ENCODE measurements at places on chromosomes 7 and 10. TPM values are rescaled to one million over a fixed set of nuclear protein-coding genes. Genes with fewer than 3 reads are reported as not detected.

Gene SPDYE9
- 2.0 TPM for total RNA-seq

Gene LDB3
- total RNA-seq: 13.0 TPM

Gene ANKRD22
- total RNA-seq: 3.1 TPM

Gene LRGUK
- 1.3 TPM for total RNA-seq

Gene PTPN12
- 28.0 TPM for total RNA-seq

Gene SUN1
- 177 TPM for total RNA-seq

Gene CALY
- total RNA-seq: not detected

Gene GPR85
- total RNA-seq: 2.6 TPM

Gene PLOD3
- 52.5 TPM for total RNA-seq

Gene MACROH2A2
- 59.5 TPM for total RNA-seq

Gene TRIL
- 3.5 TPM for total RNA-seq

DNA sequence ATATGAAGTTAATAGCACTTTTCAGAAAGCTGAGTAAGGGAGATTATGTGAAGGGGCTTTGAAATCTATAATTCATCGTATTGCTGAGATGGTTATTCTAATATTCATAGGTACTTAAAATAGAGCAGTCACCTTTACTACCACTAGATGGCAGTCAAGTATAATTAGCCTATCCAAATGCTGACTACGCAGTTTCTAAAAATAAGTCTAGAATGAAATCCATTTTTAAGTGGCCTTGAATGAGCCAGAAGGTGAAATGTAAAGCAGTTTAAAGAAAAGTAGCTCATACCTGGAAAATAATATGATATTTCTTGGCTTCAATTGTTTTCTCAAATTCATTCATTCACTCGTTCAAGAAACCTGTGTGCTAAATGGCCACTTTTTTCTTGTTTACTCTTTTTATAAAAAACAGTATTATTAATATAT is 1277.1 kb downstream of the GATA3 start:
- DNase-seq: no peak

DNA sequence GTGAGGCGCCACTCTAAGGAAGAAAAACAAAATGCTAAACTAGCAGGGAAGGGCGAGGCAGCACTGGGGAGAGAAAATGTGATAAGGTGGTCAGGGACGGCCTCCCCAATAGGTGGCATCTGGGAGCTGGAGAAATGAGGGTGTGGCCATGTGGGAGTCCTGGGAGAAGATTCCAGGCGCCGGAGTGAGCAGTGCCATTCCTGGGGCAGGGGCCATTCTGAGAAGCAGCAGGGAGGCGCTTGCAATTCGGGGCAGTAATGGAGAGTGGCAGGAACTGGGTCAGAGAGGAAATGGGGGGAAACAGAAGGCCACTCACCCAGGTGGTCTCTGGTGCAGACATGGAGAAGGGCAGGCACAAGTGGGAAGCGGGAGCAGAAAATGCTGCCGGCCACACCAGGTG is 61.8 kb upstream of the LRRC18 start:
- DNase-seq: no peak

GRCh38 chr10:74928742-74929191 is 102.4 kb downstream of the KAT6B start:
- DNase-seq: no peak

- peak; percentile 74 for DNase-seq
These were observed 95.5 kb upstream of the RNF32 start for GRCh38 chr7:156544919-156545715.

- DNase-seq: no peak
These were observed 222.6 kb upstream of the KLF14 start for GRCh38 chr7:130956417-130957136.

DNA sequence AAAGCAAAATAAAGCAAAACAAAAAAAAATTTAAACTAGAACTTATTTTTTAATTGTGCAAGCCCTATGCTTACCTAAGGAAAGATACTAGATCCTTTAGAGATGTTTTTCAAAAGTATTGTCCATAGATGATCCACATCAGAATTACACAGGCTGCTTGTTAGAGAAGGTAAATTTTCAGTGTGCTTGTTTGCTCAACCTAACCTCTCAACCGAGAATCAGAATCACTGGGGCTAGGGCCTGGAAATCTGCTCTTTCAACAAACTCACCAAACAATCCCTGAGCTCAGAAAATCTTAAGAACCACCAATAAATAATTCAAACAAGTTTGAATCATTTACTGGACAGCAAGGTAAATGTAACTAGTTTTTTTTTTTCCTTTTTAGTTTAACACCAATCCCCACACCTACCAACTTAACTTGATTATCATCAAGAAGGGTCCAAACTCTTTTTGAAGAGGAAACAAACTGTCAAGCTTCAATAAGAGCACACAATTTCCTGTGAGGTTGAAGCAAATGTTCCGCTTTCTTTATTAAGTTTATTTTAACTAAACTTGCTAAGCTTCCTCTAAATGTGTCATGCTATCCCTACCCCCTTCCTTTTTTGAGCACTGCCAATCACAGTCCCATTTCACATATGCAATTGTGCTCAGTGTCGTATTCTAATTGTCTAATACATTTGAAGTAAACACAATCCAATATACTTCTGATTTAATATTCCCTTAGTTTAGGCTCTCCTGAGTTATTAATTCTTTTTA is 7.4 kb upstream of the TSPAN33 start:
- no peak for DNase-seq

DNA sequence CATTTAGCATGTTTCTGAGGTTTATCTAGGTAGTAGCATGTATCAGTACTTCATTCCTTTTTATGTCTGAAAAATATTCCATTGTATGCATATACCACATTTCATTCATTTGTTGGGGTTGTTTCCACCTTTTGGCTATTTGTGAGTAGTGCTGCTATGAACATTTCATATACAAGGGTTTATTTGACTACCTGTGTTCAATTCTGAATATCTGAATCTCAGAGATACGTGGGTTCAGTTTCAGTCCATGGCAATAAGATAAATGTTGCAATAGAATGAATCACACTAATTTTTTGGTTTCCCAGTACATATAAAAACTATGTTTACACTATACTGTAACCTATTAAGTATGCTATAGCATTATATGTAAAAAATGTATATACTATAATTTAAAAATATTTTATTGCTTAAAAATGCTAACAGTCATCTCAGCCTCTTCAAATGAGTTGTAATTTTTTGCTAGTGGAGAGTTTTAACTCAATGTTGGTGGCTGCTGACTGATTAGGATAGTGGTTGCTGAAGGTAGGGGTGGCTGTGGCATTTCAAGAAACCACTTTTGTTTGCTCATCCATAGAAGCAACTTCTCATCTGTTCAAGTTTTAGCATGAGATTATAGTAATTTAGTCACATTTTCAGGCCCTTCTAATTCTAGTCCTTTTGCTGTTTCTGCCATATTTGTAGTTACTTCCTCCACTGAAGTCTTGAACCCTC is 13.9 kb downstream of the PLEKHA1 start:
- no peak for DNase-seq

GRCh38 chr7:149020483-149020882 is 7.8 kb downstream of the PDIA4 start:
- DNase-seq: no peak

DNA sequence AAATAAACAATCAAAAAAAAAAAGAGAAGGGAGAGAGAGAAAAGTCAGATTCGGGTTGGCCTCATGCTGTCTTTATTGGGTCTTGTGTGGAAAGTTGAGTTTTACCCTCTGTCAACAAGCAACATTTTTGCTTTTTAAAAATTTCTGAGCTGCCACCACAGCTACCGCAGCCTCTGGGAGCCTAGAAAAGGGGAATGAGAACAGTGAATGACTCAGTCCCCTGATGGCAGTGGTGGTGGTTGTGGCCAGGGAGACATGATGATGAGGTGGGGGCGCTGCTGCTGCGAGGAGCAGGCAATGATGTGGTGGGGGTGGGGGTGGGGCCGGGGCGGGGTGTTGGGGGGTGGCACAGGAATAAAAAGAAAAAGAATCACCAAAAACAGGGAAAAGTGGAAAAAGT is 20.0 kb upstream of the CREB3L2 start:
- DNase-seq: no peak

GRCh38 chr7:5387711-5388245 is 35.9 kb downstream of the TNRC18 start:
- DNase-seq: no peak

GRCh38 chr10:69499726-69500689 is 48.7 kb downstream of the TSPAN15 start:
- no peak for DNase-seq

DNA sequence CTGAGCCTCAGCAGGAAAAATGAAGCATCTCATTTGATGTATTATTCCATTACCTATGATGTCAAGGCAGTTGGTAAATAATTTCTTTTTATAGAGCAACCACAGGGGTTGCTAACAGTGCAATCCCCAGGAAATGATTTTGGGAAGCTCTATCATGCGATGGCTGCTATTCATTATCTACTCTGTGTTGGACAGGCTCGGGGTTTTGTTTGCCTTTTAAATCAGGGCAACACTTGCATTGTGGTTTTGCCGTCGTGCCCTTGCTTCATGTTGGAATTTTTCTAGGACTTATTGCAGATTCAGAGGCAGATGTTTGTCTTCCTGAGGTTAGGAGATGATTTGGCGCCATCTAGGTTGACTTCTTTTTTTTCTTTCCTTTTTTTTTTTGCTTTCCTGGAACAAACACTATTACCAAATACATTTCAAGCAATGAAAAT is 128.4 kb downstream of the BICC1 start:
- no peak for DNase-seq

GRCh38 chr7:521221-522070 is 1.8 kb upstream of the PDGFA start:
- DNase-seq: peak; percentile 55

GRCh38 chr10:11157292-11158076 is 139.8 kb downstream of the CELF2 start:
- DNase-seq: no peak

GRCh38 chr7:35781767-35782515 is 18.9 kb upstream of the SEPTIN7 start:
- no peak for DNase-seq

DNA sequence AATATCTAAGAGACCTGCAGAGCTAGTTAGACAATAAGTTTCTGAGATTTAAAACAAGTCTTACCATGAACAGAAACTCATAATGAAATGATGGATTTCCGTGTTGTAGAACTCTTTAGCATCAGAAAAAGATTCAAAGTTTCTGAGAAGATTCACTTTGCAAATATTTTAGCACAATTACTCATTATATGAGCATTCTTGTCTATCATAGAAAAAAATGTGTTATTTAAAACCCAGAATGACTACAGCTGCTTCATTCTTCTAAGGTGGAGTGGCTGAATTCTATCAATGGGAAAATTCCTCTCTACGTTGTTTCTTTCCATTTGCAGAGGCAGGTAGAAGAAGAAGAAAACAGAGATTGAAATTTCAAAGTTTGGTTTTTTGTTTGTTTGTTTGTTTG is 21.0 kb upstream of the RALA start:
- no peak for DNase-seq

- no peak for DNase-seq
These were observed 392.0 kb downstream of the NRG3 start for GRCh38 chr10:82267014-82267413.

DNA sequence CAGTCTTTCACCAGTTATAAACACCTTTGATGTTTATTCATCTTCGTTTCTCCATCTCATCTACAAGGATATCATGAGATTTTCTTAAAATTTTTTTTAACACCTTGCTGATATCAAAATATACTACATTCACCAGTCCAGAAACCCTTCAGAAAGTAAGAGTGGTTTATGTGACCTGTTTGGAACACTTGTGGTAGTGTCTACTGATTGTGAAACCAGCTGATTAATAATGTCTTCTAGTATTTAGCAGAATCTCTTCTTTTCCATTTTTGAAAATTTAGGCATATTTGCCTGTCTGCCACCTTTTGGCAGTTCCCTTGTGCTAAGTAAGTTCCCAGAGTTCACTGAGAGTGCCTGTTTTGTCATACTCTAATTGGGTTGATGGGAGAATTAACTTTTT is 18.5 kb downstream of the DLD start:
- no peak for DNase-seq

DNA sequence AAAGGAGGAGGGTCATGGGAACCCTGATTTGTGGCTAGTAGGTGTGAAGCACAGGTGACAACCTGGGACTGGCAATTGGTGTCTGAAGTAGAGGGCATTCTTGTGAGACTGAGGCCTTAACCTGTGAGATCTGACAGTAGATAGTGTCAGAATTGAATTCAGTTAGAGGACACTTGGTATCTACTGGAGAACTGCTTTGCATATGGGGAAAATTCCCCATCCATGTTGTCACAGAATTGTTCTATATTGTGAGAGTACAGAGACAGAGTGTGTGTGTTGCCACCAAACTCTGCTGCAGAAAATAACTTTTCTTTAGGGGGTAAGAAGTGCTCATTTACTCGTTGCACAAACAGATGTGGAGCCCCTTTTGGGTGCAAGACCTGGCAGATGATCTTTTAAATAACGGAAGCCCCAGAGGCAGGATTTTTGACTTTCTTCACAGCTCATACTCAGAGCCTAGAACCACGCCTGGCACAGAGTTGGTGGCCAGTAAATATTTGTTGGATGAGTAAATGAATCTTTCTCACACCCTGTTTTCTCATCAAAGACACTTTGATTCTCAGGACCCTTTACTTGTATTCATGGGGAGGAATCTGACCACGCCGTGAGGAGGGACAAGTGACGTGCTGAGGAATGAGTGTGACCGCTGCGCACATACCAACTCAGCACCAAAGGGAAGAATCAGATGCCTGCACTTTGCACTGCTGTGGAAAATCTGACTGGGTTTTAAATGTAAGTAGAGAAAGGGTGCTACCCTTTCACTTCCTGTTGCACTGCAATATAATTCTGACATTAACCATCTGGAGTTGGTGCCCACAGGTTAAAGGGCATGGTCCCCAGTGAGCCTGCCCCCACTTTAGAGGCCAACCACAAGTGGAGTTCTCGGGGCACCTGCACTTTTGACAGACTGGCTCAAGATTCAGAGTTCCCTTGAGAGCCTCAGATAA is 39.2 kb upstream of the SDHAF3 start:
- no peak for DNase-seq

DNA sequence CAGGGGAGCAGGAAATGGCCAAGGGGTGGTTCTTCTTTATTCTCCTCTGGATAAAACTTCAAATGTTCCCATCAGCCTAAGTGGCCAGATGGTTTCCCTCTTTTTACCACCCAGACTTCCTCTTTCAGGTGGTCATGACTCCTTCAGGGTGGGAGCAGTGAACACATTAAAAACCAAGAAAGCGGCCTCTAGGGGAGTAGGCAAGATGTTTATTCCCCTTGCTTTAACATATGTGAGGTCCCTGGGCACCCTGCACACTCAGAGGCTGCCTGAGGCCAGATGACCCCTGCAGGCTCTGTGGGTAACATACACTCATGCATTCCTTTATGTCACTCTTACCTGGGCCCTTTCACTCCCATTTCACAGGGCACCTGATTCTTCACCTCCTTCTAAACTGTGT is 357.4 kb downstream of the ABCA13 start:
- DNase-seq: no peak

All from prostate gland (tissue), 2 donors.